ENCODE measurements at places on chromosomes 11 and 22. TPM values are rescaled to one million over a fixed set of nuclear protein-coding genes. Genes with fewer than 3 reads are reported as not detected.

The C11orf91 gene
- total RNA-seq = not detected

The ADAMTS15 gene
- under 0.01 TPM for total RNA-seq

The PI4KA gene
- 108 TPM for total RNA-seq

The JAM3 gene
- 11.8 TPM for total RNA-seq

The APOA1 gene
- total RNA-seq = 0.54 TPM

GRCh38 chr22:38866399-38867123 lies 5.5 kb downstream of the CBX6 start:
- no peak for DNase-seq

DNA sequence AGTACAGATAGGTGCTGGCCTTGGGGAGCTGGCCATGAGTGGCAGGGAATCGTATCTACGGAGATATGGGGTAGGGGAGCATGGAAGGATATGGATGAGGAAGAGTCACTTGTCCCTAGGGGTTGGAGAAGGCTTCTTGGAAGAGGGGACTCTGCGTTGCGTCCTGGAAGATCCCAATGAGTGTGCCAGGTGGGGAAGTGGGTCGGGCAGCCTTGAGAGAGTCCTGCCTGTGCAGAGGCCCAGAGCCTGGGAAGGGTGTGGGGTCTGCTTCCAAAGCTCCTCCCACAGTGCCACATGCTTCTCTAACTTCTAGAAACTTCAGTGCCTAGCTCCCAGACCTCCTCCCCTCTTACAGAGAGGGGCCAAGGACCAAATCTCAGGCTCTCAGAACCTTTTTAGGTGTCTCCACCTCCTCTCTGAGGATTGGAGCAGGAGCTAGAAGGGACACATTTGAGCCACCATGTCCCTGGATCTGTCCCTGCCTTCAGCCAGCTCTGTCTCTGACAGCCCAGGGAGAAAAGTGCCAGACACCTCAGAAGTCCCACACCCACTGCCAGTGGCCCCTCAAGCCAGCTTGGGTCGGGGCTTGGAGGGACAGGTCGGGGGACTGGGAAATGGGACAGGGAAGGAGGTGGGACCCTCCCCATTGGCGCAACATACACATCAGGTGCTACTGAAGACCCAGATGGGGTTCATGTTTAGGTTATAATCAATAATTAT lies 11.0 kb downstream of the RHBDD3 start:
- no peak for DNase-seq

- no peak for DNase-seq
These were observed 49.9 kb upstream of the LDLRAD3 start for GRCh38 chr11:35893796-35894475.

Measured in hematopoietic multipotent progenitor cell (in vitro differentiated cells).